ENCODE measurements at places on chromosomes 4 and X. TPM values are rescaled to one million over a fixed set of nuclear protein-coding genes. Genes with fewer than 3 reads are reported as not detected.

- no peak for DNase-seq
These were observed 32.4 kb upstream of the SLC10A4 start for GRCh38 chr4:48450740-48451139.

DNA sequence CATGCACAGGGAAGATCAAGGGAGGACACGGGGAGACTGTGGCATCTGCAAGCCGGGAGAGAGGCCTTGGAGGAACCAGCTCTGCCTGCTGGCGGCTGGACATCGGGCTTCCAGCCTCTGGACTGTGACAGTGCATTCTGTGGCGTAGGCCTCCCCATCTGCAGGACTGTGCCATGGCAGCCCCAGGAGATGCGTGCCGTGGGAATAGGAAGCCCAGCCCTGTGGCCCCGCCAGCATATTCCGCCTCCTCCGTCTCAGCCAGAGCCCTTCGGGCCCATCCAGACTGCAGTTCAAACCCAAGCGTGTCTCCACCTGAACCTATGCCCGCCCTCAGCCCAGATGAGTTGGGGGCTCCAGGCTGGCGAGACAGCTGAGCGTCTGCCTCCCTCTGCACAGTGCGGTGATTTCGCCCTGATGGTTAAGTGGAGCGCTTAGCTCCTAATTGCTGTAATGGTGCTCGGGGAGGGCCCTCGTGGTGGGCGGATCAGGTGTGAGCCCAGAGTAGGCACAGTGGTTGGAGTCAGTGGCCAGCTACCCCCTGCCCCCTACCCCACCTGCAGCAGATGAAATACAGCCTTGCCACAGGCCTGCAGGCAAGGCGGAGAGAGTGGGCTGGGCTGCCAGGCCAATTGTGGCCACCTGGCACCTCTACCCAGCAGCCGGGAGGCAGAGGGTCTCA lies 133.9 kb downstream of the HMX1 start:
- DNase-seq: no peak

- DNase-seq: no peak
These were observed 67.7 kb downstream of the SEL1L3 start for GRCh38 chr4:25795091-25795490.

DNA sequence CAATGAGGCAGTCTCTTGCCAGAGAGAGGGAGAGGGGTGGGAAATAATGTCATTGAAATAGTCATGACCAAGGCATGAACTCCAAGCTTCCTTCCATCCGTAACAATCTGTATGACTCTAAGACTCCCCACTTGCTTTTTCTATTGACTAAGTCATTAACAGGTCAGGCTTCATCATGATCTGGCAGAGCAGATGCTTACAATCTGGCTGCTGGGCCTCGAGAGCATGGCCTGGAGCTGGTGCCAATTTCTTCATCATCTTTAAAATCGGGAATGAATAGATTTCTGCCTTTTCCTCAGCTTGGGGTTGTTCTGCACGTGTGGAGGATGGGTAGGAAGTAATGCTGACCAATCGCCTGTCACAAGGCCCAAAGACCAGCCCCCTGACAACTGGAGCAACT lies 280.6 kb upstream of the CLNK start:
- DNase-seq: no peak

DNA sequence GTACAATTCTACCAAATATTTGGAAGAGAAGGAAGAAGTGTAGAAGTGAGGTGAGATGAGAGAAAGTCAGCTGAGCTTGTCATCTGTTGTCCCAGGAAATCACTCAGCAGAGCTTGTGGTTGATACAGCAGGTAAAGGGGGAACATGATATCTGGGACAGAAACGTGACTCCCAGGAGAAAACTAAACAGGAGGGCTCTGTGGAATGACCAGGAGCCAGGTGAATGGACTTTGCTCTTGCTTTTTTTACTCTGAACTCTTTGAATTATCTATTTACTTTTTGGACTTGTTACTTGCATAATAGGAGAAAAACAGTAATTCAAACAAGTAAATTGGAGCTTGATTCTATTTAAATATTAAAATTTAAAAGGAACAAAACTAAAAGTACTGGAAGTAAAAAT lies 555.6 kb upstream of the FRG1 start:
- DNase-seq: no peak

DNA sequence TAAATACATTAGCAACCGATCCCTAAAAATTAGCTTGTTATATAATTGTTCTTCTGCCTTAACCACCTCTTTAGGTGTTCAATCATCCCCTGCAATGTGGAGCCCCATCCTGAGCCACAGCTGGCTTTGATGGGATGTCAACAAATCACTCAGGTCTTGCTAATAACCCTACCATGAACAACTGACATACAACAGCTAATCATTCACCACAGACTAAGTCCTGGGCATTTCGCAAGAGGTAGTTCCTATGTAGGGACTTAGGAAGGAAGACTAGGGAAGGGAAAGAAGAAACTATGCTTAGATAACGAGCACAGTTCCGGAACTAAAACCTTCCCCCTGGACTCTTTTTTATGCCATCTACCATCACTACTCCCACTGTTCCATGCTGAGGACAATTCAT lies 63.6 kb upstream of the PTCHD1 start:
- DNase-seq: no peak

GK2 gene
- total RNA-seq: not detected
